Lung microvascular endothelial cell (primary cell): ENCODE measurements at places on chromosomes 2 and 18. TPM values are rescaled to one million over a fixed set of nuclear protein-coding genes. Genes with fewer than 3 reads are reported as not detected.

Gene SERPINB3
- total RNA-seq = not detected in 2 replicates

Gene MYCN
- 2.6 and 9.5 TPM in 2 replicates for total RNA-seq

Gene GPR55
- total RNA-seq = not detected in 2 replicates

Gene AKAIN1
- not detected in 2 replicates for total RNA-seq

Gene PLCD4
- total RNA-seq = 0.40 and 1.7 TPM in 2 replicates

Gene CPO
- not detected in 2 replicates for total RNA-seq

GRCh38 chr18:47591429-47591828 is 339.0 kb downstream of the SMAD2 start:
- no peak for DNase-seq

DNA sequence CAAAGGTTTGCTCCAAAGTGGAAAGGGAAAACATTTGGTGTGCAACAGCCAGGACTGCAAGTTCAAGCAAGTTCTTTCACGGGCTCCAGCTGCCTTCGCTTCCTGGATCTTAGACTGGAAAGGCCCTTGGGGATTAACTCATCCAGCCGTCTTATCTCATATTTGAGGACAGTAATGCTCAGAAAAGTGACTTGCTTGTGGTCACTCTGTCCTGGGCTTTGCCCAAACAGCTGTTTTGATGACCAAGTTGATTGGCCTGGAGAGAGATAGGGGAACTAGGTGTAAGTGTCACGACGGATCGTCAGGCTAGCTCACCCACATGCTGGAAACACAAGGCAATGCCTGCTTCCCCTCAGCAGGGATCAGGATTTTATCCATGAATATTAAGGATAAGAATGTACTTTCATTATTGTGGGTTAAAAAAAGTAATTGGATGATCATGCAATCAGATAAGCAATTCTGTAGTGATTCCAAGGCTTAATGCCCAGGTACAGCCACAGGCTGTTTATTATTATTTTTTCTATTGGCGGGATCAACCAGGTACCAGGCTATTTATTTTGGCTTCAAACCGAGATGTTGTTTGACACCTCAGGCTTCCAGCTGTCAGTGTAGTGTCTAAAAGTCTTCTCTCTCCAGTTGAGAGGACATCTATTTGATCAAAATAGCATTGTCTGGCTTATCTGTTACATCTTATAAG is 162.5 kb upstream of the EPAS1 start:
- DNase-seq = peak; percentile 41

DNA sequence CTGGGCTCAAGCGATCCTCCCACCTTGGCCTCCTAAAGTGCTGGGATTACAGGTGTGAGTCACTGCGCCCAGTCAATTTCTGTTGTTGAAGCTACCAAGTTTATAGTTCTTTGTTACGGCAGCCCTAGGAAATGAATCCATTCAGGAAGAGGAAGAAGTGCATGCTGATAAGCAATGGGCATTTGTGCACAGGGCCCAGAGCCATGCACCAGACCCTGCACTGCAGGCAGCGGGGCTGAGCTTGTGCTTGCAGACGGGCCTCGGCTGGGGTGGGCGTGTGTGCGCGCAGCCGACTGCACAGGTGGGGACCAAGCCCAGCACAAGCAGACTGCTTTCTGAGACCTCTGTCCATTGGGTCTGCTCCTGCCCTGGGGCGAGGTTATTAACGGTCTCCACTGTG is 144.6 kb downstream of the CABLES1 start:
- DNase-seq = peak; percentile 73

DNA sequence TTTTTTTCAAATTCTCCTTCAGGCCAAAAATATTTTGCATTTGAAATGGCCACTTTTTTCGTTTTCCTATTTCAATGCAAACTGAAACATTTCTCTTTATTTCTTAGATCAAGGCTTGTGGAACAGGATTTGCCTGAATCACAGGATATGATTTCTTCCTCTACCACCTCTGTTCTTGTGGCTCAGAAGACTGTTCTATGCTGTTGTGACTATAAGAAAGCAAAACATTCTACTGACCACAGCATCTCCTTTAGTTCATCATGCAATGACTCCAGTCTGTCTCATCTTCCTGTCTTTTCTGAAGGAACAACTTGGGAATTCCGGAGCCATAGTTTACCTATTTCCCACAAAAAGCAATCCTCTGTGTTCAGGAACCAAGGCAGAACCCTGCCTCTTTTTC is 16.2 kb upstream of the ZNF512 start:
- no peak for DNase-seq

- no peak for DNase-seq
Observed at GRCh38 chr2:85158559-85159273, 25.5 kb downstream of the TCF7L1 start.

DNA sequence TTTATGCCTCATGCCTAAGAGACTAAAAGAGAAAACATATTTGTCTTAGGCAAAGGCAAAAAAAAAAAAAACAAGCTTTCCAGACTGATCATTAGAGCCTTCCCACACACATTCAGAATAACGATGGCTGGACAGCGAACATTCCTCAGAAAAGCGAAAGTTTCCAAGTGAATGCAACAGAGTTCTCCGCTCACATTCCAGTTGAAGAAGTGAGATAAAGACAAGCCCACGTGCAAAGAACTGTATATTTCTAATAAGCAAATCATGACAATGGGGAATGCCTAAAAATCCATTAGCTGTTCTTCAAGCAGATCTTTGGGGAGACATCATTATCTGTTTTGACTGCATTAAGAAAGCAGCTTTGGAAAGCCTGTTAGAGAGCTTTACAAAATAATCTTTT is 347.9 kb downstream of the METTL4 start:
- no peak for DNase-seq

- no peak for DNase-seq
Observed at GRCh38 chr2:104406261-104406726, 447.6 kb upstream of the POU3F3 start.

GRCh38 chr2:175580652-175581051 is 399.1 kb upstream of the ATP5MC3 start:
- DNase-seq = no peak

- peak; percentile 41 for DNase-seq
Observed at GRCh38 chr2:233481368-233482142, 85.0 kb downstream of the USP40 start.

GRCh38 chr18:38006541-38006940 is 440.9 kb upstream of the CELF4 start:
- DNase-seq = no peak

DNA sequence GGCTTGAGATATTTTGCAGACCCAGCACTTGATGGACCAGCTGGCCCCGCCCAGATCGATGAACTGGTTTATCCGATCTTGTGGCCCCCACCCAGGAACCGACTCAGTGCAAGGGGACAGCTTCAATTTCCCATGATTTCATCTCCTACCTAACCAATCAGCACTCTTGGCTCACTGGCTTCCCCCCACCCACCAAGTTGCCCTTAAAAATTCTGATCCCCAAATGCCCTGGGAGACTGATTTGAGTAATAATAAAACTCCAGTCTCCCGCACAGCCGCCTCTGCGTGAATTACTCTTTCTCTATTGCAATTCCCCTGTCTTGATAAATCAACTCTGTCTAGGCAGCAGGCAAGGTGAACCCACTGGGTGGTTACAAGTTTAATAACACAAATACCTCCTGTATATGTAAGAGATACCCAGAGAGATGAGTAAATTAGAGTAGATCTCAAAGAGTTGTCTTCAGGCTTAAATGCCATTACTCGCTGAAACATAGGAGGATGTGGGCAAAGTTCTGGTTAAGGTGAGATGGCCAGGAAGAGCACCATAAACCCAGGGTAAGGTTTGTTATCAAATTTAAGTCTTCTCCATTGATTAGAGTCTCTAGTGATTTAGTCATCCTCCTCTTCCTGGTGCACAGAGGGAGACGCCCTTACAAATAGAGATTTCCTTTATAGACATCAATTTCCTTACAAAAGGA is 222.8 kb downstream of the ARL4C start:
- DNase-seq = no peak
